ENCODE measurements at places on chromosomes 4 and X.

DNA sequence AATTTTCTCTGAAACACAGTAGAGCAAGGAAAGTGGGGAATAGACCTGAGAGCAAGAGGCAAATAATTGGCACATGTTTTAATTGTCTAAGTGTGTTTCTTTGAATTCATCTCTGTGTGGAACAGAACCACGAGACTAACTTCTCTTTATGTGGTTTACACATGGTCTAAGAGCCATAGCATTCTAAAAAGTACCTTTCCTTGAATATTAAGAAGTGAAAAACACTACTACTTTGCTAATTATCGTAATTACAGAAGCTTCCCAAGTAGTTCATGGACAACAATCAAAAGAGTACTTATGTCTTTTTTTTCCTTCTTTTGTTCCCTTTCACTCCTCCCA, 2.9 kb upstream of the CYBB start:
- no peak for DNase-seq
- H3K27me3 ChIP-seq: no peaks in the 10 kb centered on the region
- no peaks in the 10 kb centered on the region for H3K4me1 ChIP-seq
- H3K4me3 ChIP-seq: no peak overlapping the region
- H3K36me3 ChIP-seq: no peaks in the 10 kb centered on the region

DNA sequence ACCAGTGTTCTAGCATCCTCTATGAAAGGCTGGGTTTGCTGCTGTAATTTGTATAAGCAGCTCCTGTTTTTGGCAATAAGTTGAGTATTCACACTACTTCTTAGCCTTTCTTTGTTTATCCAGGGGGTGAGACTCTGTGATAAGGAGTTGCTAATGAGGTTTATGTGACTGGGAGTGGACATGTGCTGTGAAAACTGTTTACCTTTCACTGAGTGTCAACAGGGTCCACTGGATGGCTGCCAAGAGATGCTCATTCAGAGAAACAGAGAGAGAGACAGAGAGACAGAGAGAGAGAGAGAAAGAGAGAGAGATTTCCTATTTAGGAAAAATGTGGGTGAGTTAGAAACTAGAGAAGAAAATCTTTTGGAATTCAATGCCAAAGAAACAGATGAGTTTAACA, 233.9 kb downstream of the CHIC2 start:
- DNase-seq: no peak
- no peak overlapping the region for H3K4me3 ChIP-seq
- no peak overlapping the region for H3K27ac ChIP-seq
- no peaks in the 10 kb centered on the region for H3K27me3 ChIP-seq
- no peaks in the 10 kb centered on the region for H3K4me1 ChIP-seq
- no peaks in the 10 kb centered on the region for H3K36me3 ChIP-seq

DNA sequence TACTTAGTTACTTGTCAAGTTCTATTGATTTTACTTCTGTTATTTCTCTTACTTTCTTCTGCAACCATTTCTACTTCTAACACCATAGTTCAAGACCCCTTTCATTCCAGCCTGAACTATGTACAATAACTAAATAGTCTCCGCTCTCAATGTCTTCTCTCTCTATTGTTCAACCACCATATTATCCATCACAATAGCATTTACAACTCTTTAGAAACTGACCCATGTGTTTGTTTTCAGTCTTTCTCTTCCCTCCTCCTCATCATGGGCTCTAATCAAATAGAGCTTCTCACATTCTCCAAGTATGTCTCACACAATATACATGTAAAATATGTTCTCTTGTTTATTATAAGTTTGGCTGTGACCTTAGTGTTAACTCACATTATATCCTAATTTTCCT, 143.6 kb downstream of the ZAR1 start:
- H3K27me3 ChIP-seq: no peaks in the 10 kb centered on the region
- H3K4me1 ChIP-seq: no peaks in the 10 kb centered on the region
- no peaks in the 10 kb centered on the region for H3K36me3 ChIP-seq
- DNase-seq: no peak
- H3K27ac ChIP-seq: no peak overlapping the region

- no peaks in the 10 kb centered on the region for H3K36me3 ChIP-seq
- H3K27me3 ChIP-seq: no peaks in the 10 kb centered on the region
- peak overlapping the region; percentile 44 for H3K4me3 ChIP-seq
- no peaks in the 10 kb centered on the region for H3K4me1 ChIP-seq
These were observed 1.3 kb downstream of the AMER1 start for GRCh38 chrX:64204252-64204651.

DNA sequence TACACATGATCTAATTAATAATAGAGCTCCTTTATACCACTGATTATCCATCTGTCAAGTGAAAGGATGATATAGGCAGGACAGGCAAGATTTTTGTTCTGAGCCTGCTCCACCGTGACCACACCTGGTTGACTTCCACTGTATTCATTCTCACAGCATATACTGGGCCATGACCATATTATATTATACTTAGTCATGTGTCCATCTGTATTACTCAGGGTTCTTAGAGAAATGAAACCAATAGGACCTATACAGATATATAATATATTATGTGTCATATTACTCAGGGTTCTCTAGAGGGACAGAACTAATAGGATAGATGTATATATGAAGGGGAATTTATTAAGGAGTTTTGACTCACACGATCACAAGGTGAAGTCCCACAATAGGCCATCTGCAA, 675.1 kb downstream of the GRXCR1 start:
- no peaks in the 10 kb centered on the region for H3K27me3 ChIP-seq
- H3K36me3 ChIP-seq: no peaks in the 10 kb centered on the region
- H3K27ac ChIP-seq: no peak overlapping the region
- H3K4me3 ChIP-seq: no peak overlapping the region
- DNase-seq: no peak

DNA sequence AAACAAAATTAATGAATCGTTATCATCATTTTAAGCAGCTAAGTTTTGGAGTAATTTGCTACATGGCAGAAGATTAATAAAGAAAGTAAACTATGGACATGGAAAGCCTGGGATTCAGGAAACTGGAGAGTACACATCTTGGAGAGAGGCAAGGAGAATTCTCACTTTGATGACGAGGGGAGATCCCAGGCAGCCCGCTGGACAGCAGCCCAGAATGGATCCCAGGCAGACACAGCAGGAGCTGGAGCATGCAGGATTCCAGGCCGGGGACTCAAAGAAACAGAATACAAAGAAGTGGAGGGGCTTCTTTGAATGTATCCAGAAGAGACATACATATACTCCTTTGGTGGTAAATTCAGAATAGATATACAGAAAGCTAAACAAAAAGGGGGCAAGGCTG, 118.0 kb upstream of the ATP6AP2 start:
- no peaks in the 10 kb centered on the region for H3K36me3 ChIP-seq
- no peaks in the 10 kb centered on the region for H3K4me1 ChIP-seq
- H3K4me3 ChIP-seq: no peak overlapping the region
- H3K27me3 ChIP-seq: no peaks in the 10 kb centered on the region
- no peak for DNase-seq

DNA sequence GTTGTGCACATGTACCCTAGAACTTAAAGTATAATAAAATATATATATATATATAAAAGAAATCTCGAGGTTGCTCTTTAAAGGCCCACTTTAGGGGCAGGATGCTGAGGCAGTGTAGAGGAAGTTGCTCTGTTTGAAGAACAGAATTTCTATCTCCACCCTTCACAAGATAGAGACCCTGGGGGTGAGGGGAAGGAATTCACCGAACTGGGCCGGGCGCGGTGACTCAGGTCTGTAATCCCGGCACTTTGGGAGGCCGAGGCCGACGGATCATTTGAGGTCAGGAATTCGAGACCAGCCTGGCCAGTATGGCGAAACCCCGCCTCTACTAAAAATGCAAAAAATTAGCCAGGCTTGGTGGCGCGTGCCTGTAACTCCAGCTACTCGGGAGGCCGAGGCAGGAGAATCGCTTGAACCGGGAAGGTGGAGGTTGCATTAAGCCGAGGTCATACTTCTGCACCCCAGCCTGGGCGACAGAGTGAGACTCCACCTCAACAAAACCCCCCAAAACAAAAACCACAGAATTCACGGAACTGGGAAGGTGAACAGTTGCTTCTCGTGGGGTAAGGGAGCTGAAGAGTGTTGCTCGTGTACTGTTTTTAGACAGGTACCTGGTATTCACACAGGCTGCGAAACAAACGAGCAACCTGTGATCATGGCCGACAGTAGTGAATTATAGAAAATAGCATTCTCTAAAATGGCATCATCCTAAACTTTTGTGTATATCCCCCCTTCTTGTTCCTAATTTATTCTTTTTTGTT, 6.2 kb downstream of the PLAC8 start:
- no peaks in the 10 kb centered on the region for H3K27me3 ChIP-seq
- DNase-seq: peak; percentile 69
- no peaks in the 10 kb centered on the region for H3K4me1 ChIP-seq
- no peak overlapping the region for H3K4me3 ChIP-seq
- H3K36me3 ChIP-seq: no peaks in the 10 kb centered on the region

DNA sequence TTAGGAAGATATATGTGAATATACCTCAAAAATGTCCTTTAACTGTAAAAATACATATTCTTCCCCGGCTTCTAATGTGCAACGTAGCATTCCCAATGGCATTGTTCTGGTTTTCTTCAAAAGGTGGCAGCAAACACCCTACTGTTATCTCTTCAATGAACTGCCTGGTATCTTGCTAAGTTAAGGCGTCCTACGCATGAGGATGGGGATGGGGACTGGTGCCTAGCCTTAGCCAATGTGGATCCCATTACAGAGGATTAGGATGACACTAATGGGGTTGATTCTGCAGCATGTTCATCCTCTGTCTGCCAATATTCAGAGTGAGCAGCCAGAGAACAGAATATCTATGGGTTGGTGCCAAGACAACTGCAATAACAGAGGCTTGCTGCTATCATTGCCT, 334.9 kb upstream of the ADGRL3 start:
- no peak overlapping the region for H3K4me3 ChIP-seq
- DNase-seq: peak; percentile 68
- no peaks in the 10 kb centered on the region for H3K36me3 ChIP-seq
- H3K27me3 ChIP-seq: no peaks in the 10 kb centered on the region

DNA sequence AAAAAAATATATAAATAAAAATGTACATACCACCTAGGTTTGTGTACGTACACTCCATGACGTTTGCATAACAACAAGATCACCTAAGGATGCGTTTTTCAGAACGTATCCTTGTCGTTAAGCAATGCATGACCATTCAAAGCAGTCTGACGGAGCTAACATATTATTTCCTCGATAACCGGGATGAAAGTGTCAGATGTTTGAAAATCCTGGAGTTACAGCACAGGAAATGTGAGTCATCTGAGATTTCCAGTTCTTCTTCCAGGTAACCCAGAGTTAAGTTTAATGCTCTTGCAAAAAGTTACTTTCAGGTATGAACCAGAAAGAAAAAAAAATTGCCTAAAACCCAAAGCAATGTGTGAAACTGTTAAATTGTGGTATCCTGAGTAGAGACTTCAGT, 107.9 kb downstream of the LDB2 start:
- no peak for DNase-seq
- no peak overlapping the region for H3K27ac ChIP-seq
- no peak overlapping the region for H3K4me3 ChIP-seq

DNA sequence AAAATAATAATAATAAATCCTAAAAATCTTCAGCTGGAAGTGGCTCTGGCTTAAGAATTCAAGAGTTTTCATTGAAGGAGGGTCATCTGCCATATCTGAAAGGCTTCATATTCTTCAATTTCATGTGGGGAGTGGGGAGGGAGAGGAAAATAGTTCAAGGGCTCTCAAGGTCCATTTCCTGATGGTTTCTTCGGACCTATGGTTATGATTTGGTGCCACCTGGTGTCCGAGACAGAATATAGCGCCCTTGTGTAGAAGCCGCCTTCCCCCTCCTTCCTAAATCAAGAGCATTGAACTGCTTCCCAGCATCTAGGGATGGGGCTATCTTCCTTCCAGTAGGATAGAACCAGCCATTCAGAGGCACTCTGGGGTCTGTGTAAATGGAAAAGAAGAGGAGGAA, 34.3 kb downstream of the NLGN3 start:
- H3K27me3 ChIP-seq: no peaks in the 10 kb centered on the region
- peak; percentile 81 for DNase-seq
- H3K4me1 ChIP-seq: peaks cover 4% of the 10 kb centered on the region
- H3K4me3 ChIP-seq: no peak overlapping the region
- no peak overlapping the region for H3K27ac ChIP-seq

- DNase-seq: no peak
- H3K27me3 ChIP-seq: no peaks in the 10 kb centered on the region
- H3K4me1 ChIP-seq: no peaks in the 10 kb centered on the region
- H3K27ac ChIP-seq: no peak overlapping the region
- no peak overlapping the region for H3K4me3 ChIP-seq
These were observed 66.8 kb upstream of the EXOC1L start for GRCh38 chr4:55752810-55753209.

DNA sequence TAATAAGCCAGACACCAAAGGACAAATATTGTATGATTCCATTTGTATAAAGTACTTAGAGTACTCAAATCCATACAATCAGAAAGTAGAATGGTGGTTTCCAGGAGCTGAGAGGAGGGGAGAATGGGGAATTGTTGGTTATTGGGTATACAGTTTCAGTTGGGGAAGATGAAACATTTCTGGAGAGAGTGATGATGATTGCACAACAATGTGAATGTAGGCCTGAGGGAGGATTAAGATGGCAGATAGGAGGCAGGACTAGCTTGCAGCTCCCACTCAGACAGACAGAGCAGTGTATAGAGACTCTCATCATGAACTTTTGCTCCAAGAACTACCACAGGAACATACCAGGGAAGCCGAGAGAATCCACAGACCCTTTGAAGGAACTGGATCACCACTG, 75.7 kb upstream of the PAK3 start:
- H3K36me3 ChIP-seq: no peaks in the 10 kb centered on the region
- H3K4me1 ChIP-seq: no peaks in the 10 kb centered on the region
- no peak overlapping the region for H3K4me3 ChIP-seq
- no peak overlapping the region for H3K27ac ChIP-seq

GRCh38 chr4:42654631-42655268, 2.2 kb downstream of the ATP8A1 start:
- no peaks in the 10 kb centered on the region for H3K4me1 ChIP-seq
- no peak overlapping the region for H3K27ac ChIP-seq
- peak; percentile 28 for DNase-seq

DNA sequence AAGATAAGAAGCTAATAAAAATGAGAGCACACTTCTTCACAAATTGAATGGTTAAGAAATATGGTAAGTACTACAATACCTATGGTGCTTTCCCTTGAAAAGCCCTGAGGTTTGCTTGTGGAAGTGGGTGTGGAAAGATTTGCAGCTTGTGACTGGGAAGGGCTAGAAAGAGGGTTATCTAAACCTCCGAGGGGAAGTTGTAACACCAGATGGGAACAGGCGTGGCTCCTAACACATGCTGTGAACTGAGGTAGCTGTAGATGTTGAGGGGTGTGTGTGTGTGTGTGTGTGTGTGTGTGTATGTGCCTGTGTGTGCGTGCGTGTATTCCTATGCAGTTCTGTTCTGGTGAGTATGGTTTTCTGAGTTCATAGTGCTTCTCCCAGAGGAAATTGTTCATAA, 21.5 kb downstream of the FRMPD4 start:
- no peaks in the 10 kb centered on the region for H3K4me1 ChIP-seq
- DNase-seq: peak; percentile 6
- H3K4me3 ChIP-seq: no peak overlapping the region

DNA sequence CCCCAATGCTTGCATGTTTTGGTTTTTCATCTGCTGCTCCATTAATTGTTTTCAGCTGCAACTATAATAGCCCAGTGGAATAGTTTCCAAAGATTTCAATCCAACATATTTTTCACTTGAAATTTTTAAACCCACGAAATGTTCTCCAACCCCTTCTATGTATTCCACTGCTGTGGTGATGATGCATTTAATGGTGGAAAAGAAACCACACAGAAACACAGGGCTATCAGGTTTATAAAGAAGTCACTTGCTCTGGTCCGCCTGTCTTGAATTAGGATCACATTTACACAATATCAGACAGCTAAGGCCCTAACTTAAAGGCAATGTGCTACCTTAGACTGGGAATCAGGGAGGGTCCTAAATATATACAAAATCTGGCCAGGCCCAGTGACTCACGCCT, 35.0 kb downstream of the OPHN1 start:
- no peaks in the 10 kb centered on the region for H3K36me3 ChIP-seq
- H3K4me1 ChIP-seq: no peaks in the 10 kb centered on the region
- no peak overlapping the region for H3K27ac ChIP-seq
